ENCODE measurements at places on chromosomes 6 and 20. TPM values are rescaled to one million over a fixed set of nuclear protein-coding genes. Genes with fewer than 3 reads are reported as not detected.

FAM217A gene
- not detected for total RNA-seq

ADTRP gene
- not detected for total RNA-seq

CTAGE9 gene
- not detected for total RNA-seq

ZSWIM3 gene
- 7.3 TPM for total RNA-seq

MLN gene
- not detected for total RNA-seq

TMC2 gene
- total RNA-seq = not detected

PBOV1 gene
- not detected for total RNA-seq

ENPP4 gene
- 0.34 TPM for total RNA-seq

ARFGAP1 gene
- total RNA-seq = 51.4 TPM

ZSCAN16 gene
- total RNA-seq = 13.4 TPM

PRR18 gene
- total RNA-seq = 0.04 TPM

DNA sequence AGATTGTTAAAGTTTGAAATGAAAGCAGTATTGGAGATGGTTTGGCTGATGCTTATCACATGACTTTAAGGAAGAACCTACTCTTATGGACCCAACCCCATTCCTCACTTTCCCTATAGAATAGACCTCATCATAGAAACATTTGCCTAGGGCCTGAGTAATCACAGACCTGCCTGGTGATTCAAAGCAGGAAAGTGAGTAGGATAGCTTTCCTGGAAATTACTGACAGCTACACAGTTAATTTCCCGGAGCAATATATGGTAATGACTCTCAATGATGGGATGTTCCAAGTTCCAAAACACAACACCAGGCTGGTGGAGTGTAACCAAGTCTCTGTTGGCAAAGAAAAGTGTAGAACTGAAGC, 233.8 kb downstream of the SIM1 start:
- H3K27ac ChIP-seq = no peak overlapping the region
- H3K4me3 ChIP-seq = no peak overlapping the region
- no peak for DNase-seq

- no peak overlapping the region for H3K4me3 ChIP-seq
- no peak overlapping the region for H3K27ac ChIP-seq
- DNase-seq = no peak
- no peaks in the 10 kb centered on the region for H3K36me3 ChIP-seq
- H3K4me1 ChIP-seq = no peaks in the 10 kb centered on the region
These were observed 29.4 kb downstream of the LPA start for GRCh38 chr6:160634706-160635105.

DNA sequence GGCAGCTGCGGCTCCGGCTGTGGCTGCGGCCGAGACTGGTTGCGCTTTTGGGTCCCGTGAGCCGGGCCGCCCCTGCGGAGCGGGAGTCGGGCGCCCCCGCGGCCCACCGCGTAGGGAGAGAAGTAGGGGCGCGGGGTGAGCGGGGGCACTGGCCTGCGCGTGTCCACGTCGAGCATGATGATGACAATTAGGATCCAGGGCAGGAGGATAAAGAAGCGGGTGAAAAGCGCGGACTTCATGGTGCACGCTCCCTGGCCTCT, 739 bp downstream of the B3GAT2 start:
- no peaks in the 10 kb centered on the region for H3K36me3 ChIP-seq
- peak overlapping the region; percentile 66 for H3K4me3 ChIP-seq
- H3K4me1 ChIP-seq = peaks cover 12% of the 10 kb centered on the region

GRCh38 chr6:14217728-14218518, 100.4 kb downstream of the CD83 start:
- peaks cover 4% of the 10 kb centered on the region for H3K27me3 ChIP-seq
- H3K4me1 ChIP-seq = 0 out of 2 replicates have a peak, but pooled peaks cover 10% of the 10 kb centered on the region
- DNase-seq = peak; percentile 14
- peak overlapping the region; percentile 21 for H3K4me3 ChIP-seq
- no peaks in the 10 kb centered on the region for H3K36me3 ChIP-seq

- no peak overlapping the region for H3K4me3 ChIP-seq
- H3K36me3 ChIP-seq = no peaks in the 10 kb centered on the region
- no peak for DNase-seq
These were observed 81.8 kb upstream of the EYA4 start for GRCh38 chr6:133159255-133159795.

GRCh38 chr6:160431226-160431625, 83.0 kb downstream of the SLC22A3 start:
- no peaks in the 10 kb centered on the region for H3K27me3 ChIP-seq
- no peaks in the 10 kb centered on the region for H3K4me1 ChIP-seq
- no peak overlapping the region for H3K4me3 ChIP-seq
- H3K27ac ChIP-seq = no peak overlapping the region
- DNase-seq = no peak
- no peaks in the 10 kb centered on the region for H3K36me3 ChIP-seq

GRCh38 chr20:15162079-15162647, 824.8 kb upstream of the FLRT3 start:
- peaks cover 33% of the 10 kb centered on the region for H3K4me1 ChIP-seq
- no peaks in the 10 kb centered on the region for H3K27me3 ChIP-seq
- no peaks in the 10 kb centered on the region for H3K36me3 ChIP-seq
- no peak overlapping the region for H3K27ac ChIP-seq
- DNase-seq = no peak

DNA sequence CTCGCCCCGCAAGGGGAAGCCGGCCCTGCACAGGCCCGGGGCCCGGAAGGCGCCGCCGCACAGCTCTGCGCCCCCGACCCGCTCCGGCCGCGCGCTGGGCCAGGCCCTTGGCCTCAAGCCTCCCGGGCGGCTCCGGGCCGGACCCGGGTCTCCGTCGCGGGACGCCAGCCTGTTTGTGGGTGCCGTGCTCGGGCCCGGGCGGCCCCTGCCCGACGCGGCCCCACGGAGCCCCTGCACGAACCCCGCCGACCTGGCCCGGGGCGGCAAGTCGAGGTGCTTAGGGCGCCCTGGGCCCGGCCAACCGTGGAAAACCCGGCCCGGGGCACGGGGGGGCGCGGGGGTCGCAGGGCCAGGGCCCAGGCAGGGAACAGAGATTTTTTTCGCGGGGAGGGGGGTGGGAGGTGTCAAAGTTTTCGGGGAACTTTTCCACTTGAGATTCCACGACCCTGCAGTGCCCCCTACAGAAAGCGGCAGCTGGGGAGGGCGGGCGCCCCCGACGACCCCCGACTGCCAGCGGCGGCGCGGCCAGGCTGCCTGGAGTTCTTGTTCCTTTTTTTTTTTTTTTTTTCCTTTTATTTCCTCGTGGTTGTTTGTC, 805 bp upstream of the STX16 start:
- H3K4me3 ChIP-seq = peak overlapping the region; percentile 95
- peaks cover 6% of the 10 kb centered on the region for H3K27me3 ChIP-seq
- H3K4me1 ChIP-seq = peaks cover 47% of the 10 kb centered on the region
- H3K36me3 ChIP-seq = peaks cover 2% of the 10 kb centered on the region

DNA sequence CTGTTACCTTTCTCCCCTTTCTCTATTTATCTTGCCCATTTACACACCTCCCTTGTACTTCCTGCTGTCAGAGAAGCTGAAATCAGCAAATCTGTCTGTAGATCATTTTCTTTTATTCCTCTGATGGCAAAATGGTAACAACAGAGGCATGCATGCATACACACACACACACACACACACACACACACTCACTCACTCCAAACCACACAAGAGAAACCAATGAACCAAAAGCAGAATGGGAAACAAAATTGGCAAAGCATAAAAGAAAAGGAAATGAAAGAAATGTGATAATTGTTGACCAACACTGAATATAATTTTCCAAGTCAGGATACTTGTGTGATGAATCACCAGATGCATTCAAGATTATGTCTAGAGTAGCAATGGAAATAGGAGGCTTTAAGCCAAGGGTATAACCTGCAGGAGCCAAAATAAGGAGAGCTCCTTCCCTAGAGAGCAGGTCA, 172.4 kb downstream of the PLCB4 start:
- H3K27ac ChIP-seq = no peak overlapping the region
- no peaks in the 10 kb centered on the region for H3K27me3 ChIP-seq
- H3K4me1 ChIP-seq = no peaks in the 10 kb centered on the region
- no peak for DNase-seq
- H3K36me3 ChIP-seq = no peaks in the 10 kb centered on the region

- H3K4me3 ChIP-seq = no peak overlapping the region
- no peaks in the 10 kb centered on the region for H3K27me3 ChIP-seq
- H3K4me1 ChIP-seq = no peaks in the 10 kb centered on the region
- no peak overlapping the region for H3K27ac ChIP-seq
- H3K36me3 ChIP-seq = no peaks in the 10 kb centered on the region
- DNase-seq = no peak
These were observed 535.0 kb downstream of the PKHD1 start for GRCh38 chr6:51552435-51552834.

GRCh38 chr6:41451515-41452163, 94.5 kb upstream of the FOXP4 start:
- no peak for DNase-seq
- H3K4me3 ChIP-seq = no peak overlapping the region
- no peaks in the 10 kb centered on the region for H3K36me3 ChIP-seq
- peaks cover 72% of the 10 kb centered on the region for H3K4me1 ChIP-seq
- peaks cover 56% of the 10 kb centered on the region for H3K27me3 ChIP-seq

DNA sequence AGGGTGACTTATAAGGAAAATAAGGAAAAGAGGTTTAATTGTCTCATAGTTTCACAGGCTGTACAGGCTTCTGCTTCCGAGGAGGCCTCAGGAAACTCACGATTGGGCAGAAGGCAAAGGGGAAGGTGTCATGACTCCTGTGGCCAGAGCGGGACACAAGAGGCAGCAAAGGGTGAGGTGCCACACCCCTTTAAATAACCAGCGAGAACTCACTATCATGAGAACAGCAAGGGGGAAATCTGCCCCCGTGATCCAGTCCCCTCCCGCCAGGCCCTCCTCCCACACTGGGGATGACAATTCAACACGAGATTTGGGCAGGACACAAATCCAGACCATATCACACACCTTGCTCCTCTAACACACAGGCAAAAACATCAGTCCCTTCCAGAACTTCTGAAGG, 254.0 kb downstream of the DLL1 start:
- H3K27me3 ChIP-seq = peaks cover 5% of the 10 kb centered on the region
- no peaks in the 10 kb centered on the region for H3K36me3 ChIP-seq
- H3K4me3 ChIP-seq = no peak overlapping the region
- H3K27ac ChIP-seq = no peak overlapping the region
- peaks cover 18% of the 10 kb centered on the region for H3K4me1 ChIP-seq

GRCh38 chr6:159999240-159999671, 30.4 kb downstream of the IGF2R start:
- peaks cover 17% of the 10 kb centered on the region for H3K36me3 ChIP-seq
- DNase-seq = peak; percentile 69
- H3K4me1 ChIP-seq = peaks cover 58% of the 10 kb centered on the region
- H3K4me3 ChIP-seq = no peak overlapping the region
- H3K27me3 ChIP-seq = no peaks in the 10 kb centered on the region

DNA sequence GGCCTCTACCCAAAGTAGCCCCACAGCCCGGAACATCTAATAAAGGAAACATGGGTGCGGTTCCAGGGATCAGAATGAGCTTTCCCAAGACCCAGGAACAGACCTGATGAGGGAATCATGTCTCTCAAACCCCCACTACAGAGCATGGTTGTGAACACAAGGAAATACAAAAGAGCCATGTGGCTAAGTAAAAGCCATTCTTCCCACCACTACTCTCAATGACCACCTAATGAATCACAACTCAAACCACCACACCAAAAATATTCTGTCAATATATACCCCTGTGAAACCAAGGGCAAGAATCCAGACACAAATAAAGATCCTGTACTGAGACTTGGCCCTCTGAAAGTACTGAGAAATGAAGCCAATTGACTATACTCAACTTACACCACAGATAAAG, 20.9 kb upstream of the COL21A1 start:
- no peak overlapping the region for H3K4me3 ChIP-seq
- H3K27me3 ChIP-seq = peaks cover 7% of the 10 kb centered on the region
- H3K4me1 ChIP-seq = peaks cover 11% of the 10 kb centered on the region
- no peak overlapping the region for H3K27ac ChIP-seq

DNA sequence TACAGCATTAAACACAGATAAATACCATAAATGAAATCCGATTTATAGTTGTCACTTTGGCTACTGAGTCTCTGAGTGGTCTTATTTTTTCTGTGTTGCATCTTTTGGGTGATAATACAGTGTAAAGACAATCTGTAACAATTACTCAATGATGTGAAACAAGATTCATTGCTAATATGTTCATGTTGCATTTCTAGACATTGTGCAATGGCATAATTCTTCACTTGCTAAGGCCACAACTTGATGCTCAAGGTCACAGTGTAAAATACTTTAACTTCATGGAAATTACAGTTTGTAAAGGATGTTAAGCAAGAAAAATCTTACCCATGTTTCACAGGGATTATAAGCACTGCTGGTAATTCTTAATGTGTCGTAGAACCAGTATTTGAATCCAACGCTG, 74.9 kb upstream of the SMLR1 start:
- H3K4me1 ChIP-seq = no peaks in the 10 kb centered on the region
- H3K36me3 ChIP-seq = no peaks in the 10 kb centered on the region
- DNase-seq = no peak
- no peak overlapping the region for H3K4me3 ChIP-seq
- H3K27ac ChIP-seq = no peak overlapping the region
- no peaks in the 10 kb centered on the region for H3K27me3 ChIP-seq

DNA sequence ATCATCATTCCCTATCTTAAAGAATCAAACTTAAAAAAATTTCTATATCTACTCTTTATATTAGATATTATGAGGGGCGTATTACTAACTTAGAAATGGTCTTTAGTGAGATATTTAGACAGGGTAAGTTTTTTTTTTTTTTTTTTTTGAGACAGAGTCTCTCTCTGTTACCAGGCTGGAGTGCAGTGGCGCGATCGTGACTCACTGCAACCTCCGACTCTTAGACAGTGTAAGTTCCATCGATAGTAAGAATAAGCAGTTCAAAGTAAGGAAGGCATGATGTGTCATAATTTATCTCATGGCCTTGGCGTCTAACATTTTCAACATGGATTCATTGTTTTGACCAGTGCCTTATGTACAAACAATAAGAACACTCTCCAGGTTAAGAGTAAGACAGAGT, 72.4 kb downstream of the MLIP start:
- no peak overlapping the region for H3K27ac ChIP-seq
- H3K36me3 ChIP-seq = no peaks in the 10 kb centered on the region
- H3K4me3 ChIP-seq = no peak overlapping the region
- DNase-seq = no peak

DNA sequence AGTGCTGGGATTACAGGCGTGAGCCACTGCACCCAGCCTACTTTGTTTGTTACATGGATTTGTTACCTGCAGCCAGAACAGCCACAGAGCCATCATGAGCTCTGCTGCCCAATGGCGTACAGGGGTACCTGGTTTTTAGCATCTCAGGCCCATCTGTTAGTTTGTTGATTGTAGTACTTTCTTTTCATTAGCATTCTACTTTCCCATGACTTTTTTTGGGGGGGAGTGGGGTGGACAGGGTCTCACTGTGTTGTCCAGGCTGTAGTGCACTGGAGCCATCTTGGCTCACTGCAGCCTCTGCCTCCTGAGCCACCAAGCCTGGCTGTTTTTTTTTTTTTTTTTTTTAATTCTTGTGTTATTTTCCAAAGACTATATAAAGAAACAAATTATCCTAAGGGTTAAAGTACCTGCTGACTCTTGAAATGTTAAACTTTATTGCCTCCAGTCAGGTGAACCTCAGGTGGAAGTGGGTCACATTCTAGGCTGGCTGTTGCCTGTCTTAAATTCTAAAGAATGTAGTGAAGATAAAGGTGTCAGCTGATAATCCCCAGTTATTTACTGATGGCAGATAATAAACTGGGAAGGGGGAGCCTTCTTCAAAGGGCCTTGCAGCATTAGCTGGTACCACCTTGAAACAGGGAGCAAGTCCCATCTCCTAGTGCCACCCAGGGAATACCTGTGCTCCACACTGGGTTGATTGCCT, 15.2 kb downstream of the NEU1 start:
- peaks cover 34% of the 10 kb centered on the region for H3K4me1 ChIP-seq
- no peak overlapping the region for H3K27ac ChIP-seq
- no peaks in the 10 kb centered on the region for H3K27me3 ChIP-seq
- no peaks in the 10 kb centered on the region for H3K36me3 ChIP-seq
- no peak overlapping the region for H3K4me3 ChIP-seq

GRCh38 chr6:36979347-36979742, 6.7 kb downstream of the MTCH1 start:
- H3K36me3 ChIP-seq = peaks cover 63% of the 10 kb centered on the region
- H3K4me3 ChIP-seq = no peak overlapping the region
- peaks cover 14% of the 10 kb centered on the region for H3K4me1 ChIP-seq
- no peak for DNase-seq
- no peaks in the 10 kb centered on the region for H3K27me3 ChIP-seq
